ENCODE measurements at places on chromosomes 4 and X. TPM values are rescaled to one million over a fixed set of nuclear protein-coding genes. Genes with fewer than 3 reads are reported as not detected.

BLOC1S4 gene
- 14.9 TPM for total RNA-seq

MAGEC1 gene
- total RNA-seq: not detected

RAI2 gene
- total RNA-seq: not detected

MUC7 gene
- not detected for total RNA-seq

NDST3 gene
- 0.49 TPM for total RNA-seq

C4orf51 gene
- not detected for total RNA-seq

PGAM4 gene
- not detected for total RNA-seq

NPY2R gene
- not detected for total RNA-seq

CENPVL3 gene
- not detected for total RNA-seq

TMEM33 gene
- 43.8 TPM for total RNA-seq

ACE2 gene
- total RNA-seq: not detected

DUSP9 gene
- not detected for total RNA-seq

CD99L2 gene
- 78.6 TPM for total RNA-seq

SMPX gene
- not detected for total RNA-seq

EMD gene
- 39.7 TPM for total RNA-seq

KDR gene
- 0.12 TPM for total RNA-seq

NDP gene
- total RNA-seq: 2.8 TPM

UGT2B17 gene
- not detected for total RNA-seq

SRPX2 gene
- 55.6 TPM for total RNA-seq

MAOB gene
- total RNA-seq: 0.24 TPM

GABRB1 gene
- total RNA-seq: not detected

CYLC1 gene
- total RNA-seq: not detected

UGT2B11 gene
- not detected for total RNA-seq

F8A2 gene
- not detected for total RNA-seq

NKX6-1 gene
- total RNA-seq: under 0.01 TPM

DTHD1 gene
- total RNA-seq: not detected

UNC5C gene
- 6.8 TPM for total RNA-seq

FAM47B gene
- total RNA-seq: not detected

PNMA6E gene
- not detected for total RNA-seq

ATP1B4 gene
- not detected for total RNA-seq

CCNQ gene
- 28.6 TPM for total RNA-seq

TECRL gene
- total RNA-seq: not detected

FHIP1A gene
- total RNA-seq: 0.85 TPM

STPG2 gene
- total RNA-seq: 0.12 TPM

MAP7D3 gene
- total RNA-seq: 26.0 TPM

TNMD gene
- total RNA-seq: 3.4 TPM

HOPX gene
- total RNA-seq: not detected

TMPRSS11E gene
- total RNA-seq: not detected

USP38 gene
- total RNA-seq: 38.6 TPM

MID2 gene
- 32.9 TPM for total RNA-seq

SLIT2 gene
- 110 TPM for total RNA-seq

TEX11 gene
- not detected for total RNA-seq

CT45A10 gene
- total RNA-seq: not detected

TCEAL6 gene
- total RNA-seq: not detected

MTMR8 gene
- 1.2 TPM for total RNA-seq

TGIF2LX gene
- not detected for total RNA-seq

PLP1 gene
- 1.9 TPM for total RNA-seq

RHOXF1 gene
- not detected for total RNA-seq

AKAP4 gene
- not detected for total RNA-seq

CLDN22 gene
- under 0.01 TPM for total RNA-seq

EVC2 gene
- 14.2 TPM for total RNA-seq

MAGEA9B gene
- total RNA-seq: not detected

EVC gene
- total RNA-seq: 49.4 TPM

SPON2 gene
- 238 TPM for total RNA-seq

GCNA gene
- total RNA-seq: 1.7 TPM
